ENCODE measurements at places on chromosomes 13 and 19.

GRCh38 chr13:46647512-46648065 is 94.6 kb downstream of the LRCH1 start:
- DNase-seq = no peak

GRCh38 chr13:25574437-25575411 is 202.9 kb downstream of the ATP8A2 start:
- DNase-seq = peak; percentile 91

DNA sequence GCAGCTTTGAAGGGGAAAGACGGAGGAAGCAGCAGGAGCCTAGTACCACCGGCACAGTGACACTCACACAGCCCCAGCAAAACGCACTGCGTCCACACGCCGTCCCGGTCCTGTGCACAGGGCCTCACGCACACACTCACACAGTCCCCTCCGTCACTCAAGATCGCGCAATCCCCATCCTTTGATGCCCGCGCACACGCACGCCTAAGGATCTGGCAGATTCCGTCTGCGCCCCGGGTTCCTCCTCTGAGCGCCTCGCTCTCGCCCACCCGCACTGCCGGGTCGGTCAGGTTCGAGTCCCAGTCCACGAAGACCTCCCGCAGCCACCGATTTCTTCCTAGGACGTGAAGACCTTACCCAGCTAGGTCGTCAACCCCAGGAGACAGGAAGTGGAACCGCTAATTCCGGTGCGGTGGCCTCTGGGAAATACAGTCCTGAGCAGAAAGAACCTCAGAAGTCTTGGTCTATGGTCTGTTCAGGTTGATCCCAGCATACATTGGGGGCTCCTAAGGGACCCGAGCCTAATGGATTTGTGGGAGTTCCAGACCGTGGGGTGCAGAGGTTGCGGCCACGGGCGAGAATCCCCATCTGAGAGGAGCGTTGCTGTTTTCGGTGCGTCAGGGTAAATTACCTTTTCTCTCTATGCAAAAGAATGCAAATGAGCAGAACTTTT is at the start of gene ZNF780B:
Gene ZNF780B (minus strand): TSS at position 400 of the 673 bp plus-strand sequence. CDS start 5,899 bp downstream, outside the sequence.
- peak; percentile 45 for DNase-seq

- no peak for DNase-seq
These were observed 662.0 kb upstream of the KLF12 start for GRCh38 chr13:74796157-74796556.

DNA sequence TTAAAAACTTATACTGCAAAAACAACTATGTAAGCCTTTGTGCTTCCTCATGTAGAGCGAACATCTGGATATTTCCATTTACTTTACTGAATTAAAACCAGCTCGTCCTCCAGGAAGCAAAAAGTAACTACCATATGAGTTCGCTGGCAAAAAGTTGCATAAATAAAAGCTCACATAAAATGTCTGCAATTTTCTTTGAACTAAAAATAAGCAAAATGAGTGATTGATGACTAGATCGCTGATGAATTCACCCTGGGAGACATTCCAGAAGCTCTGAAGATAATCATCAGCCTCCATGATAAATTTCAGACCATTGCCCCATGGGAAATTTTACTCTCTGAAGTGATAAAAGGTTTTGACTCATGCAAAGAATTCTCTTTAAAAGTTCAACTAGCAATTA is 67.3 kb upstream of the SACS start:
- peak; percentile 14 for DNase-seq

GRCh38 chr13:109630271-109630670 is 156.1 kb downstream of the IRS2 start:
- DNase-seq = no peak

- DNase-seq = peak; percentile 63
These were observed 49.0 kb upstream of the ZNF780A start for GRCh38 chr19:40139533-40140287.

GRCh38 chr13:108225440-108225839 is 7.2 kb downstream of the ABHD13 start:
- DNase-seq = no peak

- DNase-seq = no peak
These were observed 17.2 kb downstream of the GTF2F2 start for GRCh38 chr13:45137526-45137925.

GRCh38 chr13:103284466-103284865 is 218.2 kb upstream of the SLC10A2 start:
- no peak for DNase-seq

GRCh38 chr19:1275260-1275975 is at the start of gene FAM174C:
Gene FAM174C (plus strand): TSS chr19:1275530. CDS start chr19:1275550, 20 bp downstream.
- peak; percentile 98 for DNase-seq

- DNase-seq = no peak
These were observed 352.4 kb downstream of the SPRY2 start for GRCh38 chr13:79988573-79988972.

DNA sequence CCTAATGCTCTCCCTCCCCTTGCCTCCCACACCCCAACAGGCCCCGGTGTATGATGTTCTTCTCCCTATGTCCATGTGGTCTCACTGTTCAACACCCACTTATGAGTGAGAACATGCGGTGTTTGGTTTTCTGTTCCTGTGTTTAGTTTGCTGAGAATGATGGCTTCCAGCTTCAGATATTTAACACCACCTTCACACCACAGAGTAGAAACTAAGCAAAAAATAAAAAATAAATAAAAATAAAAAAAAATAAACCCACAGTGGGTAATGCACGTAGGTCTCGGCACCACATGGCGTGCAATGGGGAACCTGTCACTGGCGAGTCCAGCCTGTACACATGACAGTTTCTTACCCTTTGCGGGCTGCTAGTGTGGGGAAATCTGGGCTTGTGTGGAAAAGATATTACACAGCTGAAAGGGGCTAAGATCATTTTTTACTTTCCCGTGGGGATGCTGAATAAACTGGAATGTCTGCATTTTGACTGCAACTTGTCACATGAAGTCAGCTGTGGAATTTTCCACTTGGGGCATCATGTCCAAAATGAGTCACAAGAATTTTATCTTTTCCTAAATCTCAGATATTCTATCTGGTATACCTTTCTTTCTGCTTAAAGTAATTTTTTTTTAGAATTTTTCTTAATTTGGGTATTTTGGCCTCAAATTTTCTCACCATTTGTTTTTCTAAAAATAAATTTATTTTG is 170.5 kb downstream of the IRS2 start:
- DNase-seq = no peak

- DNase-seq = no peak
These were observed 67.0 kb upstream of the SIAH3 start for GRCh38 chr13:45918597-45918996.

GRCh38 chr19:1524287-1524971 is 552 bp downstream of the PLK5 start:
- no peak for DNase-seq

DNA sequence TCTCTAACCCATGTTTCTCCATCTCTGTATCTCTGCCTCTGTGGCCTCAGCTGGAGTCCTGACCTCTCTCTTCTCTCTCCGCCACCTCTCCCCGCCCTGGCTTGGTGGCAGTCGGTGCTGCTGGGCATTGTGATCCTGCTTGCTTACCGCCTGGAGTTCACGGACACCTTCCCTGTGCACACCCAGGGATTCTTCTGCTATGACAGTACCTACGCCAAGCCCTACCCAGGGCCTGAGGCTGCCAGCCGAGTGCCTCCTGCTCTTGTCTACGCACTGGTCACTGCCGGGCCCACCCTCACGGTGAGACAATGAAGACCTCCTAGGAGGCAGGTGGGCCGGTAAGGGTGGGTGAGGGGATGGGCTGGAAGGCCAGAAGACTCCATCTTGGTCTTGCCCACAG is 4.2 kb downstream of the PLPPR2 start:
- no peak for DNase-seq

DNA sequence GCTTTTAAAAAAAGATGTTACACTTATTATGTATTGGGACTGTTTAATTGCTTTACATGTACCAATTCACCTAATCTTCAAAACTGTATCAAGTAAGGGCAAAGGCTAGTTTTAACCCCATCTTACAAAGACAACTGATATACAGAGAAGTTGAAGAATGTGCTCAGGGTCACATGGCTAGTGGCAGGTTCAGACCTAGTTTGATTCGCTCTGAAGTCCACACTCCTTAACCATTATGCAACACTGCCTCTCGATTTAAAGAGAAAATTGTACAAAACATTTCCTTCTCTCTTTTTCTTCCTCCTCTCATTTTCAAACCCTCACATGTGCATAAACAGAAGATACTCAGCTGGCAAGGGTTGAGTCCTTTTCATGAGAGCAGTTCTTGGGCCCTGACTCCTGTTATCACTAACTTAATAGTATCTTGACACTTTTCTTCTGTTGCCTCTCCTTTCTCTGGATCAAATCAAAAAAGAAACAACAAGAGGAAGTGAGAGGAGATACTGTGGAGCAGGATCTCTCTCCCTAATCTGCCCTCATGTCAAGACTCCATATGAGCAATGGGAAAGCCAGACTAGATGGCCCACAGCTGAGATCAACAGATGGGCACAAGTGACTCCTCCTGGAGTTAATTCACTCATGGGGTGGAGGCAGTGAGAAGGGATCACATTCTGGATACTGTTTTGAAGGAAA is 19.0 kb upstream of the N4BP2L1 start:
- no peak for DNase-seq

DNA sequence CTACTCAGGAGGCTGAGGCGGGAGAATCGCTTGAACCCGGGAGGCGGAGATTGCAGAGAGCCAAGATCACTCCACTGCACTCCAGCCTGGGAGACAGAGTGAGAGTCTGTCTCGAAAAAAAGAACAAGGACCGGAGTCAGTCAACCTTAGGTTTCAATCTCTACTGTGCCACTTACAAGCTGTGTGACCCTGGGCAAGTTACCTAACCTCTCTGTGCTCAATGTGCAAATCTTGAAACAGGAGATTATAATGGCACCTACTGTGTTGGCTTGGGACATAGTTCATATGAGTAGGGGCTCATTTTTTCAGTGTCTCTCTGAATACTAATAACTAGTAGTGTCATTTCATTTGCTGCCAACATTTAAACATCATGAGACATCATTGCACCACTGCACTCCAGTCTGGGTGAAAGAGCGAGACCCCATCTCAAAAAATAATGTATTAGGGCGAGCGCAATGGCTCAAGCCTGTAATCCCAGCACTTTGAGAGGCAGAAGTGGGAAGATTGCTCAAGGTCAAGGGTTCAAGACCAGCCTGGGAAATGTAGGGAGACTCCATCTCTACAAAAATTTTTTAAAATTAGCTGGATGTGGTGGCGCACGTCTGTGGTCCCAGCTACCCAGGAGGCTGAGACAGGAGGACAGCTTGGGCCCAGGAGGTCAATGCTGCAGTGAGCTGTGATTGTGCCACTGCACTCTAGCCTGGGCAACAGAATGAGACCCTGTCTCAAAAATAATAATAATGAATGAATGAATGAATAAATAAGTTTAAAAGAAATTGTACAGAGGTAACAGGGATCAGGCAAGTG is 5.5 kb downstream of the C3 start:
- DNase-seq = no peak

GRCh38 chr13:109309625-109310363 is 476.6 kb downstream of the IRS2 start:
- DNase-seq = no peak

DNA sequence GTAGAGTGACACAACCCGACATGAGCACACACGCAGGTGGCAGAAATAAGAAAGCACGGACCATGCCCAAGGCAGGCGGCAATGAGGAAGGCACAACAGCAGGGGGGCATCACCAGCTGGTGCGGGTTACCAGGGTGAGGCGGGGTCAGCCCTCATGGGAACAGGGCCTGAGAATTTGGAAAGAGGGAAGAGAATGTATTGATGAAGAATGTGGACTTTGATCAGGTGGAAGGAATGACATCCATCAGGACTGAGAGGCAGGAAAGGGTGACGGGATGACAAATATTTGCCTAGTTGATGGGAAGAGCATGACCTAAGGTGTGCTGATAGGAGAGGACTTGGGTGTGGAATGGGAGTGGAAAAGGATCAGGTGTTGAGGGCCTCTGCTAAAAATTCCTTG is 177.5 kb downstream of the ABCC4 start:
- no peak for DNase-seq

GRCh38 chr13:26299168-26299750 is 45.3 kb downstream of the CDK8 start:
- no peak for DNase-seq

- no peak for DNase-seq
These were observed 2.6 kb downstream of the CAB39L start for GRCh38 chr13:49441312-49441711.

GRCh38 chr19:1046117-1046626 is 6.3 kb downstream of the ABCA7 start:
- no peak for DNase-seq

DNA sequence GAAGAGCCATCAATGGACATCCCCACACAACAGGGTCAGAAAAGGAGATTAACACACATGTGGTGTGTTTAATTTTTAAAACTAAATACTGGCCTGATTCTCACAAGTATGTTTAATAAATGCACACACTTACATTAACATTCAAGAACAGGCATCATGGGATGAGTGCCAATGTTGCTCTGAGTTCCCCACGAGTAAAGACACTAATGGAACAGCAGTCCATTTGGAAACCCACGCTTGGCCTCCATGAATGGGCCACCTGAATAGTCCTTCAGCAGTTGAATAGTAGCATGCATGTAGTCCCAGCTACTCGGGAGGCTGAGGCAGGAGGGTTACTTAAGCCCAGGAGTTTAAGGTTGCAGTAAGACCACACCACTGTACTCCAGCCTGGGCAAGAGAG is 195.2 kb upstream of the IPO5 start:
- no peak for DNase-seq

DNA sequence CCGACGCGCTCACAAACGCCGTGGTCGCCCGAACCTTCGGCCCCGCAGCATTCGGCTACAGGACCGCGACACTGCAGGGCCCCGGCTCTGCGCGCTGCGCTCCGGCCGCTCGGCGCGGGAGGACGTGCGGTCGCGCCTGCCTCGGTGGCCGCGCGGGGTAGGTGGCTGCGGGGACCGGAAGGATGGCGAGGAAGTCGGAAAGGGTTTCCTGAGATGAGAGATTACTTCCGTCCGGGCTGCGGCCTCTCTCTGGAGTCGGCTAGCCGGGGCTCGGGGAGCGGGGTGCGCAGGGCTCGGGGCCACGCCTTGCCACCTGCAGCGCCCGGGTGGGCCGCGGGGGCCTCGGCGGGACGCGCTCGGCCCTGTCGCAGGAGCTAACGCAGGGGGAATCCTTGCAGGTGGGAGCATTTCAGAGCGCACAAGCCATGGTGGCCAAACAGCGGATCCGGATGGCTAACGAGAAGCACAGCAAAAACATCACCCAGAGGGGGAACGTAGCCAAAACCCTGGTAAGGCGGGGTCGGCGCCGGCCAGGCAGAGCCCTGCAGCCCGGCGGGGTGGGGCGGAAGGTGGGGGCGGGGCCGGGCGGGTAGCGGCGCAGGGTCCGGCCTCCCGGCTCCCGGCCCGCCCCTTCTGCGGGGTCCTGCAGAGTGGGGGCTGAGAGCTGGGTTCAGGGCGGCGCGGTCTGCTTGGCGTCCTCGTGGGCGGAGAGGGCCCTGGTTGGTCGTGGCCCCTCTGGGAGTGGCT is at the start of gene SERP2:
Gene SERP2 (plus strand): TSS at position 224 of the 747 bp plus-strand sequence. CDS start 202 bp downstream, at position 426.
- no peak for DNase-seq

GRCh38 chr19:49812452-49812996 is 568 bp downstream of the FUZ start:
- DNase-seq = no peak

DNA sequence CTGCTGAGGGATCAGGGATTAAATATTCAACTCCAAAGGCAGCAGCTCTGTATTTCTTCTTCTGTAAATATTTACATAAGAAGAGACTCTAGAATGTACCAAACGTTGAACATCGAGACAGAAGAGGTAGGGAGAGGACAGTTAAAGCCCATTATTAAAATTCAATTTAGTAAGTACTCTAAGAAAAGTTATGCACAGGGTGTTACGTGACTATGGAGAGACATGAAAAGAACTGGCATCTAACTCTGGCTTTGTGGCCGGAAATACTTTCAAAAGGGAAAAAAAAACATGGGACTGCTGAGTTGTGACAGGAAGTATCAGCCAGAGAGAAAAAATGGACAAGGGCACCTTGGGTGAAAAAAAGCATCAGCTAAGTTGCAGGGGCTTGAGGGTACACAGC is 36.7 kb downstream of the LNX2 start:
- DNase-seq = no peak

All from MCF 10A (cell line).